ENCODE measurements at places on chromosomes 1 and 21. TPM values are rescaled to one million over a fixed set of nuclear protein-coding genes. Genes with fewer than 3 reads are reported as not detected.

Gene MCOLN3
- total RNA-seq, result 0.16 TPM

DNA sequence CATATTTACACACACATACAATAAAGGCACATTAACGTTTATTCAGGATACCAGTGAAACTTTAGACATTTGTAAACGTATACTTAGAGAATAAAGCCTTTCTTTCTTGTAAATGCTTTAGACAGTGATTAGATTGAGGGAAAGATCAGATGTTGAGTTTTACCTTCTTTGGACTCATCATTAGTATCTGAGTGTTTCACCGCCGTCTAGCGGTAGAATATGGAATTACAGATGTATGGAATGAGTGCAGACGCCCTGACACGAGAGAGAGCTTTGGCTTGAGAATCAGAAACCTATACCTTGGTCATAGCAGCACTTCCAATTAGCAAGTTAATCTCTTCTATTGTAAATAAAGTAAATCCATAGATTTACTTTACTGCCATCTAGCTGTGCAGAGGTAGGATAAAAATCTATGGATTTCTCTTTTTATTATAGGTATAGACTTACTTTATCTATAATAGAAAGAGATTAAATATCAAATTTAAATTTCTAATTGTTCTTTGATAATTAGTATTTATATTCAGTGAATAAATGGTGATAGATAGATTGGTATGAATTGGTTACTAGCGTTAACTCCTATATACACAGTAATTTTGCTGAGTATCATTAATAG, 12.6 kb downstream of the FLG2 start:
- H3K4me3 ChIP-seq, result no peak overlapping the region
- no peaks in the 10 kb centered on the region for H3K4me1 ChIP-seq

DNA sequence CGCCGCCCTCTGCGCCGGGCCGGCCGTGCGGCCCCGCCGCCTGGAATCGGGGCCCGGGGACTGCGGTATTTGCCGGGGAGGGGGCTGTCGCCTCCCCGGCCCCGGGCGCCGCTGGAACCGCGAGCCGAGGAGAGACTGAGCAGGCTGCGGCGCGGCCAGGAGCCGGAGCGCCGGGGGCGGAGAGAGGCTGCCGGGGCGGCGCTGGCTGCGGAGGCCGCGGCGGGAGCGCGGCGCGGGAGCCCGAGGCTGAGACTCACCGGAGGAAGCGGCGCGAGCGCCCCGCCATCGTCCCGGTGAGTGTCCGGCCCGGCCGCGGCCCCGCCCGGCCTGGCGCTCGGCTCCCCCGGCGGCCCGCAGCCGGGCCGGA, 746 bp downstream of the DYRK1A start:
- peaks cover 10% of the 10 kb centered on the region for H3K36me3 ChIP-seq
- H3K27me3 ChIP-seq, result no peaks in the 10 kb centered on the region
- peak overlapping the region; percentile 99 for H3K4me3 ChIP-seq

DNA sequence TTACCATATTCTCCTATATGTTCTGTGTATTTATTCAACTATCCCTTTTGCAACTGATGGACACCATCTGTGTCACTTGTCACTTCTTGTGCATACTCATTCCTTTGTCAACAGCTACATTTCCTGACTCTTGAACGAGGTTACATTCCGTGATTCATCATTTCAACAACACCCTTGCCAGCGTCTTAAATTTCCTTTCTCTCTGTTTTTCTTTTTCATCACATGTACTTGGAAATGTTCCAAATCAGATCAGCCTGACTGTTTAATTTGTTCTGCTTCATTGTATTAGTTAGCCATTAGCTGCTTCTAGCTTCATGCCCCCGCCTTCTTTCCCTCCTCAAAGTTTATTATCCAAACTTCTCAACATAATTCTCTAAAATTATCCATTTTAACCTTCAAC, 173.0 kb downstream of the ADGRL4 start:
- no peaks in the 10 kb centered on the region for H3K36me3 ChIP-seq
- H3K4me3 ChIP-seq, result no peak overlapping the region
- no peaks in the 10 kb centered on the region for H3K27me3 ChIP-seq
- H3K4me1 ChIP-seq, result no peaks in the 10 kb centered on the region
- no peak overlapping the region for H3K27ac ChIP-seq

Gene KNCN
- not detected for total RNA-seq

- no peaks in the 10 kb centered on the region for H3K27me3 ChIP-seq
- H3K27ac ChIP-seq, result no peak overlapping the region
- H3K4me3 ChIP-seq, result no peak overlapping the region
Measured at GRCh38 chr21:26795412-26795805, 49.8 kb downstream of the ADAMTS1 start.

DNA sequence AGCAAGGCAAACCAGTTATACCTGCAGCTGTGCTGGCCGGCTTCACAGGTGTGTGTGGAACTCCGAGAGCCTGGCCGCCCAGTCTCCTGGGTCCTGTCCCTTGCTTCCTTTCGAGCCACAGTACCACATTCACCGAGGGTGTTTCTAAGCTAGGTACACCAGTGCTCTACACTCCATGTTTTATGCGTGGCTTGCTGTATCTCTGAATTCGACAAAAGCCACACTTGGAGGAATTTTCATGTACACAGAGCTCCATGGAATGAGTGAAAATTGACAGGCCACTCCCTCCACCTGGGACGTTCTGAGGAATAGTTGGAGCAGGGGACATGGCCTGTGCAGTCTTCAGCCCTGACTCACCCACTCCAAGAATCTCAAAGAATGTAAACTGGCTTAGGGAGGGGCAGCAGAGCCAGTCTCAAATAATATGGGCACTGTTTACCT, 14.0 kb downstream of the ETS2 start:
- peaks cover 55% of the 10 kb centered on the region for H3K36me3 ChIP-seq
- no peak for DNase-seq
- H3K27ac ChIP-seq, result no peak overlapping the region
- H3K4me1 ChIP-seq, result no peaks in the 10 kb centered on the region

DNA sequence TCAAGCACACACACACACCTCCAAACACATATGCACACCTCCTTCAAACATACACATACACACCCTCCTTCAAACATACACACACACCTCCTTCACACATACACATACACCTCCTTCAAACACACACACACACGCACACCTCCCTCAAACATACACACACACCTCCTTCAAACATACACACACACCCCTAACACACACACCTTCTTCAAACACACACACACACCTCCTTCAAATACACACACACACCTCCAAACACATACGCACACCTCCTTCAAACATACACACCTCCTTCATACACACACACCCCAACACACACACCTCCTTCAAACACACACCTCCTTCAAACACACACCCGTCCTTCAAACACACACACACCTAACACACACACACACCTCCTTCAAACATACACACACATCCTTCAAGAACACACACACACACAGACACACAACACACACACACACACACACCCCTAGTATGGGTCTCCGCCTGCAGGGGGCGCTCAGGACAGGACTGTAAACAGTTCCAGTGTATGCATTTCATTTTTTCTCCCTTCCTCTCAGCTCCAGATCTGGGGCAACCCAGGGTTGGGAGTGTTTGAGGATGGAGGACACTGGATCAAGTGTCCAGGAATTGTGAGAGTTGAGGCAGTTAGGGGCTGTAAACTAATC, 12.1 kb downstream of the LGR6 start:
- H3K27ac ChIP-seq, result no peak overlapping the region
- H3K4me3 ChIP-seq, result no peak overlapping the region
- H3K27me3 ChIP-seq, result peaks cover 5% of the 10 kb centered on the region
- H3K4me1 ChIP-seq, result no peaks in the 10 kb centered on the region
- DNase-seq, result no peak
- H3K36me3 ChIP-seq, result no peaks in the 10 kb centered on the region

DNA sequence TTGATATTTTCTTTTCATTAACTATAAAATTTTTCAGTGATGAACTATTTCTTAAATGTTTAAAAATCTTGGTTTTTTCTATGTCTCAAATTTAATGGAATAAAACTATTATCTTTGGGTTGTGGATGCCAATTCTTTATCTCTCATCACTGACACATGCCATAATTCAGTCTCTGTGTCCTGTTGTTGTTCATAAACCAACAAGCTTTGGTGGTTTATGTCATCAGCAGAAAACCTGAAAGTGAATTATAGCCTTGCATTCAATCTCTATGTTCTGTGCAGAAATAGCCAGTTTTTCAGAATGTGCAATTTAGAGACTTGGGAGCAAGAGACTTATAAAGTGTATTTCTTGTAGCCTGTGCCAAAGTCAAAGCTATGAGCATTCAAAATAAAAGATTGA, 462.6 kb upstream of the ADGRL4 start:
- no peak for DNase-seq
- no peaks in the 10 kb centered on the region for H3K36me3 ChIP-seq
- H3K27me3 ChIP-seq, result no peaks in the 10 kb centered on the region
- no peak overlapping the region for H3K27ac ChIP-seq
- no peaks in the 10 kb centered on the region for H3K4me1 ChIP-seq
- H3K4me3 ChIP-seq, result no peak overlapping the region

Gene SERTAD4
- total RNA-seq, result not detected

- no peak for DNase-seq
- H3K27me3 ChIP-seq, result no peaks in the 10 kb centered on the region
- H3K4me1 ChIP-seq, result no peaks in the 10 kb centered on the region
- no peaks in the 10 kb centered on the region for H3K36me3 ChIP-seq
- H3K4me3 ChIP-seq, result no peak overlapping the region
Measured at GRCh38 chr1:151563376-151563775, 23.3 kb downstream of the TUFT1 start.

Gene BLACAT1
- total RNA-seq, result not detected

Gene PTAFR
- total RNA-seq, result 2.2 TPM

Gene RPE65
- not detected for total RNA-seq

Gene HSD3B1
- total RNA-seq, result not detected

Gene MACF1
- 235 TPM for total RNA-seq

GRCh38 chr21:30340714-30341573, 3.5 kb upstream of the KRTAP27-1 start:
- no peaks in the 10 kb centered on the region for H3K4me1 ChIP-seq
- H3K36me3 ChIP-seq, result no peaks in the 10 kb centered on the region
- H3K4me3 ChIP-seq, result no peak overlapping the region

GRCh38 chr1:114756009-114756892, 1.5 kb downstream of the CSDE1 start:
- H3K27me3 ChIP-seq, result no peaks in the 10 kb centered on the region
- peak overlapping the region; percentile 100 for H3K27ac ChIP-seq
- H3K4me1 ChIP-seq, result peaks cover 71% of the 10 kb centered on the region
- peak overlapping the region; percentile 100 for H3K4me3 ChIP-seq
- H3K36me3 ChIP-seq, result peaks cover 30% of the 10 kb centered on the region
- no peak for DNase-seq

- no peak for DNase-seq
- no peaks in the 10 kb centered on the region for H3K27me3 ChIP-seq
- H3K4me3 ChIP-seq, result no peak overlapping the region
- no peak overlapping the region for H3K27ac ChIP-seq
Measured at GRCh38 chr1:186595969-186596368, 84.3 kb downstream of the PTGS2 start.

DNA sequence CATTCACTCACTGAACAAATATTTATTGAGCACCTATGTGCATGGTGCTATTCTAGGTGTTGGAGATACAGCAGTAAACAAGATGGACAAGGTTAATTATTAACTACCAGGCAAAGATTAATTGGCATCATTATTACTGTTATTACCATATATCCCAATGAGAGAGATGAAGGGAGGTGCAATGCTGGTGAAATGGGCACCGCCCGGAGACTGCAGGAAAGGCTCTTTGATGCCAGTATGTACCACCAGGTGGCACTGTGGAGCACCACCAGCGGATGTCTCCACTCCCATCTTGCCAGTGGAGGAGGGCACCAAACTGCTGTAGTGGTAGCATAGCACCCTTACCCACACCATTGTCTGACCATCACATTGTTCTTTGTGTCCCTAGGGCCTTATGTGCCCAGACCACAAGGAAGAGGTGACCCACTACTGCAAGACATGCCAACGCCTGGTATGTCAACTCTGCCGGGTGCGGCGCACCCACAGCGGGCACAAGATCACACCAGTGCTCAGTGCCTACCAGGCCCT, 3.0 kb downstream of the TRIM46 start:
- H3K4me3 ChIP-seq, result peak overlapping the region; percentile 24
- peak overlapping the region; percentile 32 for H3K27ac ChIP-seq
- peaks cover 10% of the 10 kb centered on the region for H3K36me3 ChIP-seq
- DNase-seq, result peak; percentile 69
- peaks cover 32% of the 10 kb centered on the region for H3K4me1 ChIP-seq
- no peaks in the 10 kb centered on the region for H3K27me3 ChIP-seq

Gene RASSF5
- total RNA-seq, result 114 TPM

Gene AK5
- total RNA-seq, result not detected

Gene S100A16
- not detected for total RNA-seq

Gene EFNA3
- 1.7 TPM for total RNA-seq

DNA sequence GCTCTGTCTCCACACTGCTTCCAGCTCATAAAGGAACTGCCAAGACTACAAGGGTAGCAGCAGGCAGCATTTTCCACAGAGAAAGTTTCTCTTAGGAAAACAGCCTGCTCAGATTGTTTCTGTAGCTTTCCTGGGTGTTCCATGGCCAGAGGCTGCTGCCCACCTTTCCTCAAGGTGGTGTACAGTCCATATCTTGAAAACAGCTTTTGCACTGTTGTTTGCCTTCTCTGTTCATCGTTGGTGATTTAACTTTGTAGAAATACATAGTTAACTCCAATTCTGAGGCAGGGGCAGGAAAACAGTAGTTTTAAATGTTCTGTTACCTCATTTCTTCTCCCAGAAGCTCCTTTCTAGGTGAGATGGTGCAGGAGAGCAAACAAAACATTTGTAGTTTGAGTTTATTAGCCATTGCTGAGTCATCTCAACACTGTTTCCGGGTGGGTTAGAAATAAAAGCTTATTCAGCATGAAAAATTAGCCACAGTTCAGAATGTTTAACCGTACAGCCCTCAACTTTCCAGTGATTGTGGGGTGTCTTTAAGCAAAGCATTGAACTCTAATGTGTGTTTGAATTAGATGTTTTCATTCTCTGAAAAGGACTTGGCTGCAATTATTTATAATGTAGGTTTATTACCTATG, 41.7 kb downstream of the DIP2A start:
- H3K36me3 ChIP-seq, result peaks cover 42% of the 10 kb centered on the region
- H3K27ac ChIP-seq, result peak overlapping the region; percentile 21
- no peak for DNase-seq
- peaks cover 31% of the 10 kb centered on the region for H3K4me1 ChIP-seq
- no peaks in the 10 kb centered on the region for H3K27me3 ChIP-seq

GRCh38 chr1:248618878-248619277, 16.0 kb downstream of the OR2T11 start:
- no peak overlapping the region for H3K27ac ChIP-seq
- H3K36me3 ChIP-seq, result no peaks in the 10 kb centered on the region

- H3K27ac ChIP-seq, result no peak overlapping the region
- H3K36me3 ChIP-seq, result no peaks in the 10 kb centered on the region
- no peak for DNase-seq
- H3K27me3 ChIP-seq, result peaks cover 10% of the 10 kb centered on the region
- peaks cover 2% of the 10 kb centered on the region for H3K4me1 ChIP-seq
- H3K4me3 ChIP-seq, result no peak overlapping the region
Measured at GRCh38 chr21:41601573-41602368, 93.8 kb upstream of the TMPRSS2 start.

Gene PALMD
- not detected for total RNA-seq

GRCh38 chr1:222310836-222311235, 237.1 kb downstream of the HHIPL2 start:
- no peaks in the 10 kb centered on the region for H3K36me3 ChIP-seq
- no peak overlapping the region for H3K4me3 ChIP-seq
- no peak overlapping the region for H3K27ac ChIP-seq
- H3K4me1 ChIP-seq, result no peaks in the 10 kb centered on the region

Gene TESK2
- total RNA-seq, result 11.7 TPM

Measured in activated B cell treated with CpG ODN at 0.5 μM for 24 hours (primary cell).